Stimulated activated CD8-positive, alpha-beta memory T cell treated with anti-CD3 and anti-CD28 coated beads, Interleukin-7, amount 100 ng/mL, for 24 hours (primary cell): ENCODE measurements at places on chromosomes 2 and 18.

- no peak for DNase-seq
Observed at GRCh38 chr18:39751161-39751560, 2185.6 kb upstream of the CELF4 start.

GRCh38 chr18:75489493-75490190, 62.1 kb upstream of the SMIM21 start:
- DNase-seq: no peak

GRCh38 chr18:36771245-36771644, 57.6 kb downstream of the TPGS2 start:
- DNase-seq: no peak

DNA sequence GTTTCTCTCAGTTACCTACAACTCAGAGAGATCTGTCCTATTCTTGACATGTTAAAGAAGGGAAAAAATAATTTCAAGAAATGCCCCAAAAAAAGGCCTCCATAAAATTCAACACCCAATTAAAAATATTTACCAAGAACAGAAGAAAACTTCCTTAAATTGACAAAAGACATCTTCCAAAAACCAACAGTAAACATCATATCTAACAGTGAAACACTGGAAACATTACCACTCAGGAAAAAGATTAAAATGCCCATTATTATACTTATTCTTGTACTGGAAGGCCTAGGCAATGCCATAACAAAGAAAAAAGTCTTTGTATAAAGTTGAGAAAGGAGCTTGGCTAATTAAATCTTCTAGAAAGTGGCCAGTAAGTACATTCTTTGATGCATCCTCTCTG, 7.2 kb downstream of the DTNB start:
- DNase-seq: no peak

- DNase-seq: no peak
Observed at GRCh38 chr2:237218756-237219155, 133.1 kb downstream of the COPS8 start.
